ENCODE measurements at places on chromosomes 1 and 21.

GRCh38 chr21:15065392-15066122, 757 bp upstream of the NRIP1 start:
- peak; percentile 60 for DNase-seq

- DNase-seq = no peak
Observed at GRCh38 chr1:61581251-61581650, 143.7 kb downstream of the TM2D1 start.

GRCh38 chr1:185803241-185803640, 69.0 kb downstream of the HMCN1 start:
- no peak for DNase-seq

- DNase-seq = no peak
Observed at GRCh38 chr1:82215056-82215852, 414.5 kb downstream of the ADGRL2 start.

- no peak for DNase-seq
Observed at GRCh38 chr1:172252958-172253357, 167.5 kb upstream of the C1orf105 start.
